ENCODE measurements at places on chromosomes 4 and X.

DNA sequence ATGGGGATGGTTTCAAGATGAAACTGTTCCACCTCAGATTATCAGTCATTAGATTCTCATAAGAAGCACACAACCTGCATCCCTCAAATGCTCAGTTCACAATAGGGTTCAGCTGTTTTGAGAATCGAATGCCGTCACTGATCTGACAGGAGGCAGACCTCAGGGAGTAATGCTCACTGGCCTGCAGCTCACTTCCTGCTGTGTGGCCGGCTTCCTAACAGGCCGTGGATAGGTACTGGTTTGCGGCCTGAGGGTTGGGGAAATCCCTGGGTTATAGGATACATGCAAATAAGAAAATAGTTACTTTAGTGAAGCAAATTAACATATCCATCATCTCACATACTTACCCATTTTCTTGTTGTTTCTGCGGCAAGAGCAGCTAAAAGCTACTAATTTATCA lies 160.4 kb downstream of the MAD2L1 start:
- no peak for DNase-seq

DNA sequence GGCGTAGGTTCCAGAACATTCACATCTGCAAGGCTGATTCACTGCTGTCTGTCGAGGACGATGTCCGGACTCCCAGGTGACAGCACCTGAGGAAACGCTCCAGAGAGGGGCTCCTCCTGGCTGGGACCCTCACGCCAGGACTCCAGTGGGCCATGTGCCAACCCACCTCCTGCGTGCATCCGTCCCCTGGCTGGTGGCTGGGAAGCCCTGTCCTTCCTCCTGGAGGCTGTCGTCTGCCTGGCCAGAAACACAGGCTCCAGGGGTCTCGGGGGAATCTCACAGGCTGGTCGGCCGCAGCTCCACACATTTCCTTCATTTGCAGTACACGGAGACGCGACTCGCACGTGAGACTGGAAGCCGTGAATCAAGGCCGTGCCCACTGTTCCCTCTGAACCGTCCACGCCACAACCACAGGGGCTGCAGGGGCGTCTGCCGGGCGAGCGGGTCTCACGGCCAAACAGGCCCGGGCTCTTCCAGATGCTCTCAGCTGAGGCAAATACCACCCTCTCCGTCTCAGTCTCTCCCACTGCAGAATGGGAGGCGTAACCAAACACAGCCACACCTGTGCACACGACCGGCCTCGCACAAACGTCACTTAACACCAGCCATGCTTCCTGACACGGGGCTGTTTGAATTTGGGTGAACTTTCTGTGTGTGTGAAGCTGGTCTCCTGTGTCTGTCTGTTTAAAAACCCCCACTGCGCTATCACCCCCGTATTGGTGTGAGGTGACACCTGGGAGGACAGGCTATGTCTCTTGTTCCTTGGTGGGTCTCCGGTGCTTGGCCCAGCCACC lies 38.7 kb upstream of the MXD4 start:
- DNase-seq = peak; percentile 16

GRCh38 chr4:127558489-127559407 lies 74.0 kb upstream of the INTU start:
- DNase-seq = no peak

- DNase-seq = no peak
These were observed 153.5 kb downstream of the SLC10A7 start for GRCh38 chr4:146368209-146368608.

GRCh38 chrX:19683817-19684216 lies 168.5 kb upstream of the MAP3K15 start:
- no peak for DNase-seq

- no peak for DNase-seq
These were observed 172.6 kb upstream of the JADE1 start for GRCh38 chr4:128636906-128637305.

DNA sequence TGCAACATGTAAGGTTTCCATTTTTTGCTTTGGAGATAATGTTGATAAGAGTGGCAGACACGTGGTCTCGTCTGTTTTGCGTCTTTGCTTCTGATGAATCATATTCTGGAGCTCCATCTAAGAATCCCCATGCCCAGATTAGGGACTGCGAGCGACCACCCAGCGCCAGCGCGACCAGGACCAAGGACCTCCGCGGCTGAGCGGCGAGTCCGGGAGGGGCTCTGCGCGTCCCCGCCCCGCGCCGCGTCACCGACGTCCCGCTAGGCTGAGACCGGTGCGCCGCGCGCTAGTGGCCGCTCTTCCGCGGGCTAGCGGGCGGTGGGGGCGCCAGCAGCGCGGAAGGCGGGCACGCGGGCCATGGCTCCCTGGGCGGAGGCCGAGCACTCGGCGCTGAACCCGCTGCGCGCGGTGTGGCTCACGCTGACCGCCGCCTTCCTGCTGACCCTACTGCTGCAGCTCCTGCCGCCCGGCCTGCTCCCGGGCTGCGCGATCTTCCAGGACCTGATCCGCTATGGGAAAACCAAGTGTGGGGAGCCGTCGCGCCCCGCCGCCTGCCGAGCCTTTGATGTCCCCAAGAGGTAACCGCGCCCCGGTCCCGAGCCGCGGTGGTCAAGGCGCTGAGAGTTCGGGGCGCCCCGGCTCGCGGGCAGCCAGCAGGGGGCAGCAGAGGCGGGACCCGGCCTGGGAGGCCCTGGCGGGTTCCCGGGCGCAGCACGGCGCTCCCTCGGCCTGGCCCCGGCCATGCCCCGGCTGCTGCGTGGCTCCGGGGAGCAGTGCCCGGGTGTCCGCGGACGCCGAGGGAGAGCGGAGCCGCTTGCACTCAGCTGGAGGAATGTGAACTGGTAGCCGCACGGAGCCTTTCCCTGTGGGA lies at the start of gene SRD5A3:
Gene SRD5A3 (plus strand): TSS at position 263 of the 871 bp plus-strand sequence. CDS start 95 bp downstream, at position 358.
- DNase-seq = no peak

- DNase-seq = no peak
These were observed 105.9 kb upstream of the SLC7A11 start for GRCh38 chr4:138348055-138348454.

- no peak for DNase-seq
These were observed 20.1 kb downstream of the SLC7A11 start for GRCh38 chr4:138222046-138222445.

DNA sequence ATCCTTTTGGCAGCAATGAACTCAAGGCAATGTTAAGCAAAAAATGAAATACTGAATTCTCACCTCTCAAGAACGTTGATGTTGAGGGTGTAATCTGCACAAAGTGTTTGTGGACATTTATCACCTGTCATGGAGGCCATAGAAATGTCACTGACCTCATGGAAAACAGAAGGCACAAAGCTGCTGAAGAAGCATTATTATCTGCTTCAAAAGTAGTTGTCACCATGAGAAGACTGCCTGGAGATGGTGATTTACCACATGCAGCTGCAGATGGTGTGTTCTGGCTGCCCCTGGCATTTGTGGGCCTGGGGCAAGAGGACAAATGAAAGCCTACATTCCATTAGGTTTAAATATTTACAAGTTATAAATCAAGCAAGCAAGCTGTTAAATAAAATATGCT lies 116.8 kb upstream of the RPS6KA3 start:
- no peak for DNase-seq

DNA sequence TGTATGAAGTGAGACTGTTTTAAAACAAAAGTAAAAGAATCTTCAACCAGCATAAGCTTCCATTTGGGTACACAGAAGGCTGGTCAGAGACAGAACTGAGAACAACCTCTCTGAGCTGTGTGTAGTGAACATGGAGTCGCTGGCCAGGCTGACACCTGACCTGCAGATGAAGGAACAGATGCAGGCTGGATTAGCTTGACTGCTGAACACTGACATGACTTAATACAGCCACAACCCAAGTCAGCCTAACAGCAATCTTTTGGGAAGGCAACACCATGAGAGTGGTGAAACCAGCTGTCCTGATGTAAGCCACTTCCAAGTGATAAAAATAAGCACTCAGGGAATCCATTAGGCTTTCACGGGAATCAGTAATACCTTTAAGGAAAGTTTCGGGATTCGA lies 10.1 kb downstream of the SCARB2 start:
- no peak for DNase-seq

DNA sequence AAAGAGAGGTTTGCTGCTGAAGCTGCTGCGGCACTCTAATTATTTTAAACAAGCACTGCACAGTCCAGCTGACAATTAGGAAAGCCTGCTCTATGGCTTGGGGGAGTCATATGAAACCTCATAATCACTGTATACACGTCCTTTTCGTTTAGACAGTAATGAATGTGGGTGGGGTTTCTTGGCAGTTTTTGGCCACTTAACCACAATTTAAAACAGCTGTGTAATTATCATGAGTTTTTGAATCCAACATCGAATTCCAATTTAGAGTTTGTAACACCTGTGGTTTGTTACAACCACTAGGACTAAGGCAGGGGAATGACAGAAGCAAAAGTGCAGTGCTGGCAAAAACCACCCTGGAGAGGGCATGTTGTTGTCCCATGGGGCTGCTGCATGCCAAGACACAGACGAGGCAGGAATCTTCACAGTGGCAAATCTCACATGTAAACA lies 99.5 kb downstream of the CXXC4 start:
- no peak for DNase-seq

GRCh38 chrX:45775468-45775867 lies 574.8 kb upstream of the DIPK2B start:
- DNase-seq = no peak

DNA sequence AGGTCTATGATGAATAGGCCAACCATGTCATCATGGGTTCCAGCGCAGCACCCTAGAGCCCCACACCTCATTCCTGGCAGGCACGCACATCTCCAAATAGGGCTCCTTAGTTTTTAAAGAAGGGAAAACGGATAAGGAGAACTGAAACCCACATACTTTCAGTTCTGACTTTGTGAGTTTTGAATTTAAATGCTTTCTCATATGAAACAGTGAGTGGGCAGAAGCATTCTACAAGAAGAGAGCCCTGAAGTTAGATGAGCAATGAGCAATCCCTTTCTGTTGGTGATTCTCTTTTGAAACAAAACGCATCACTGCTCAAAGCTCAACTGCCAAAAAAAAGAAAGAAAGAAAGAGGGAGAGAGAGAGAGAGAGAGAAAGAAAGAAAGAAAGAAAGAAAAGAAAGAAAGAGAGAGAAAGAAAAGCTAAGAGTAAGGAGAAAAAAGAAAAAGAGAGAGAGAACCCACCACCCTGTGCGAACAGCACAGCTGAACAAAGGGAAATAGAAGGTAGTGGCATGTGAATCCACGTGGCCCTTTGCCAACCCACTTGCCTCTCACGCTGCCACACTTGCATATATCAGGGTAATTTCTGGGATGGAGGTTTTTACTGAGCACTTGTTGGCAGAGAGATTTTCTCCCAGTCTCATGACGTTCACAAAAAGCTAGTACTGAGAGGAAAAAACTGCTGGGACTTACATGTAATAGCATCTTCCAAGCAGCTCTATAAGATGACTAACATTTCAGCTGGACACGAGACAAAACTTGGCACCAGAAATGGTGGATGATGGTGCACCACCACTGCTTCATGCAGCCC lies 31.0 kb downstream of the TMSB4X start:
- no peak for DNase-seq

DNA sequence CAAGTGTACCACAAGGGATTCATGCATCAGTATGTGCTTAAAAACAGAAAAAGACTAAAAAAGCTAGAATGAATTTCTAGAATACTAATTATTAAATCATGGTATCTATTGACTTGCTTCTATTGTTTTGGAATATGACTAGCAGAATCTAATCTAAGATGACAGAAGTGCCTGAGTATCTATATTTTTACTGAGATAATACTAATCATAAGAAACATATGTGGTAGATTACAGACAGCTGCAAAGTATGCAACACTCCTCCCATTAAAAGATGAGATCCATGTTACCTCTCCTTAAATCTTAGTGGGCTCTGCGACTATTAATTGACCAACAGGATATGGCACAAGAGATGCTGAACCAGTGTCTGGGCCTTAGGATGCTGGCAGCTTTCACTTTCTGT lies 89.4 kb downstream of the COL25A1 start:
- DNase-seq = no peak

DNA sequence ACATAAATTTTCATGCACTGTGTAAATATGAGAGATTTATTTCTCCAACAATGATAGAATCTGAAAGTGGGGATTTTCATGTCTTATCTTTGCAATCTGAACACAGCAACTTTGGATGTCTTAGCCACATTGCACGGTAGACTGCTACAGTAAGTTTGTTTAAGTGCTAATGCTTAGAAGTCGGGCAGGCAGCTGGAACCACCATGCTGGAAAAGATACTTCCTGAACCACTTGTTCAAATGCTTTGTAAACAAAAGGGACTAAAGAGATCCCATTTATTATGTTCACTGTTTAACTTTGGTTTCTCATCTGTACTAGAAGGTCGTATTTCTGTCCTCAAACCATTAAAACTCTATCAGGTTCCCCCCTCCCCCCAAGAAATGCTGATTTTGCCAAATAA lies 555.9 kb upstream of the DIPK2B start:
- no peak for DNase-seq

DNA sequence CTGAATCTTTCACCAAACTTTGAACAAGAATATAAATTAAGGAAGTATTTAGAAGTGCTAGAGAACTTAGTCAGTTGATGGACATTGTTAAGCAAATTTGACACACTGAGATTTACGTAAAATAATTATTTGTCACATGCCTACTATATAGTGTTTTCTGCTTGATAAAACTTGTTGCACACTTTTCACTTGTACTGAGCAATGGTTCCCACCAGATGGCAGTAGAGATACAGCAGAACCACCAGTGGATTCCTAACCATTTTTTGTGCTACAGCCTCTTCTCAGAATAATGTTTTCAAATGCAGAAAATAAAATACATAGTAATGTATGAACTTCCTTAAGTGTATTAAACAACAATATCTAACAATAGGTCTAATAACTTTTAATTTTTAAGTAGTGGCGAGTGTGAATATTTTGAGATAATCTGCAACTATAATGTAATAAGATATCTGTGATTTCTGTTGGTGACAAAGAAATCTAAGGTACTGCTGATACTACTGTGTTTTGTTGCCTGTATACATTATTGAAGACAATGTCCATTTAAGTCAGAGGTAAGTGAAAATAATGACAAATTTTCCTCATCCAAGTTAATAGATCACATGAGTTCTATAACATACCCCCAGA lies 81.2 kb downstream of the APOOL start:
- no peak for DNase-seq

DNA sequence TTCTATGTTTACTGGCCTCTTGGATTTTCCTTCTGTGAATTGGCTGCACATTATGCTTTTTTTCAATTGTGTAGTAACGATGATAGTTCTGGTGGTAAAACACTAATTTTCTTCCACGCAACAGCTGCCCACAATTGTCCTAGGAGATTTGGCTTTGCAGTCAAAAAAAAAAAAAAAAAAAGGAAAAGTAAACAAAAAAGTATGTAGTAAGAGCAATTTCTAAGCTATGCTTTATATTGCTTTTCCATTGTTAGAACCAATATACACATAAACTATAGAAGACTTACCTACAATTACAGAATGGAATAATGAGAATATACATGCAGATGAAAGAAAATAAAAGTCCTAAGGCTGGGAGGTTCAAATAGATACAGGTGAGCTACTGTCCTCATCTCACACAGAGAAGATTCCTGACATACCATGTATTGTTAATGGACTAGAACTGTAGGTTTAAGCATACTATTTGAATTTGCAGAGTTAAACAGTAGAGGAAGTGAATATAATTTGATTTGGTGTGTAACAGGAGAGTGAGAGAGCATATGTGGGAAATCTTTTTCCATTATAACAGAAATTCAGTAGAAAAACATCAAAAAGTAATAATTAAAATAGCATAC lies 976.2 kb downstream of the RAB28 start:
- DNase-seq = no peak

GRCh38 chr4:188485906-188486305 lies 346.7 kb downstream of the TRIML1 start:
- DNase-seq = no peak

All from vagina (tissue), 2 donors.